ENCODE measurements at places on chromosomes 2 and 18. TPM values are rescaled to one million over a fixed set of nuclear protein-coding genes. Genes with fewer than 3 reads are reported as not detected.

The C1QL2 gene
- not detected for total RNA-seq

The ZRANB3 gene
- 9.1 TPM for total RNA-seq

The HDAC4 gene
- 15.0 TPM for total RNA-seq

The POTEJ gene
- 0.04 TPM for total RNA-seq
